H1 (cell line): ENCODE measurements at places on chromosomes 7 and 10.
A peak's percentile ranks its signal among the peaks of the same experiment; 100 is the strongest.

GRCh38 chr10:66805612-66806011 lies 120.2 kb upstream of the LRRTM3 start:
- DNase-seq, result no peak

DNA sequence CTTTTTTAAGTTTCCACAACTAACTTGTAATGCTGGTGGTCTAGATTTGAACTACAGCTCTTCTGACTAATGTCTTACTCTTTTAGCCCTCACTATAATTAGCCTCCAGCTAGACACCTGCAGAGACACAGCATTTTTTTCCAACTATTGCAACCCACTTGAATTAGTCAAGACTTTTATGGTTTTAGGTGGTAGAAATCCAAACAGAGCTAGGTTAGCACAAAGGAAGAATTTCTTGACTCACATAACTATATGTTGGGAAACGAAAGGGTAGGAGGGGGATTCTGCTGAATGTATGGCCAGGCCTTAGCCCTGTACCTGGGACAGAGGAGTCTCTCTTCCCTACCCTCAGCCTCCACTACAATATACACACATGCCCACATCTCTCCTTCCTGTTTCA lies 586.1 kb downstream of the INHBA start:
- DNase-seq, result no peak

DNA sequence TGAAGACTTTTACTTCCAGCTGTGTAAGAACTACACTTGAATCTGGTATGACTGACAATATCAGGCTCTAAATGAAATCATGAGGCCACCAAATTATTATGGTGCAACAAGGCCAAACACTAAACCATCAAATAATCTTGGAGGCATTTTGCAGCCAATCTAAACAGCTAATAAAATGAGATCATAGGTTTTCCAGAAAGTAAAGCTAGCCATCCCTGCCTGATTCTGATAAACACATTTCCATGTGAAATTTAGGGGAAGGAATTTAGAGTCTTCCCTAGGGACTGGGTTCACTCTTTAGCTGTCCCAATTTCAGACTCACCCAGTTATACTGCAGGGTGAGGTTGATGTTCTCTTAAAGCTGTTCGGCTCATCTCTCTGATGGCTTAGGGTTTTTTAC lies 190.3 kb upstream of the TMEM196 start:
- DNase-seq, result no peak

DNA sequence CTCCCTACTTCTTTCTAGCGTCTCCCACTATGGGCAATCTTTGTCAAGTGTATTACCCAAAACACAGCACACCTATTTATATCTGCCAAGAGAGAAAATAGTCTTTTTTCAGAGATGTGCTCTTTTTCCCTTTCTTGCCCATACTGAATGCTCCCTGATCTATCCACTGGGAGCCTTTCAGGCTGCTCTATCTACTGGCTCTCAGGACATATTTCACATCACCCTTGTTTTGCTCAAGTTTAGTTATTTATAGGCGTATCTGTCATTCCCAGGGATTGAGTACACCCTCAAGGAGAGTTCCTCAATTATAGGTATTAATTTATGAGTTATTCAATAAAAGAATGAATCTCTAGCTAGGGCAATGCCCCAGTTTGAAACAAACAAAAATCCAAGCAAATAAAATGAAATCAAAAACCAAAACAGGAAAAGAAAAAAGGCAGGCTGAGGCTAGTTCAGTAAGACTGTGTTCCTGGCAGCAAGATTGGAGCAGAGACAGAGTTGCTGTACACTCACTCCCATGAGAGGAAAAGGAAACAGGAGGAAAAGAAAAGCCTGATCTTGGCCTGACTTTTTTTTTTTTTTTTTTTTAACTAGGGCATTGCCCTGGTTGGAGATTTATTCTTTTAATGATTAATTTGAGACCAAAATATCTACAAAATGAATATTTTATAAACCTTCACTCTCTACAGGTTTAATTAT lies 665.9 kb upstream of the PCDH15 start:
- DNase-seq, result no peak

GRCh38 chr7:90461219-90461618 lies 8.2 kb upstream of the PTTG1IP2 start:
- DNase-seq, result no peak

GRCh38 chr7:23472046-23472445 lies 1.8 kb upstream of the IGF2BP3 start:
- DNase-seq, result no peak

- DNase-seq, result no peak
Observed at GRCh38 chr7:49523870-49524269, 249.6 kb upstream of the VWC2 start.

GRCh38 chr7:50528266-50529092 lies 36.7 kb downstream of the DDC start:
- DNase-seq, result no peak

DNA sequence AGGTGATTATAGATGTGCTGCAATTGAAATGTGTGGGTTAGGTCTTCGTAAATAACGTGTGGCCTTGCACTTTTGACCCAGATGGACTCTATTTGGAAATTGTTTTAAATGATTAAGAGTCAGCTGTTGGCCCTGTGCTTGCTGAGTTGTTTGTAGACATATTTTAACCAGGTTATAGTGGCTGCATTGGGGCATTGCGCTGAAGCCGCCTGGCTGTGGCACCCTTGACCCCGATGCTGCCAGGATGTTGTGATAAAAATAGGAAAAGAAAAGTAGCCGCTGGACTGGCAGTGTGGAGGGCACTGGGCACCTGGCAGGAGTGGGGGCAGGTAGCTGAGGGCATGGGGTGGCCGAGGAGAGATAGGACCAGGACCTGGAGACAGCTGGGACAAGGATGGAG lies 13.4 kb downstream of the LRRC27 start:
- no peak for DNase-seq

GRCh38 chr10:112926906-112927688 lies 22.9 kb upstream of the TCF7L2 start:
- no peak for DNase-seq

- no peak for DNase-seq
Observed at GRCh38 chr7:2281541-2281940, 32.7 kb downstream of the SNX8 start.

DNA sequence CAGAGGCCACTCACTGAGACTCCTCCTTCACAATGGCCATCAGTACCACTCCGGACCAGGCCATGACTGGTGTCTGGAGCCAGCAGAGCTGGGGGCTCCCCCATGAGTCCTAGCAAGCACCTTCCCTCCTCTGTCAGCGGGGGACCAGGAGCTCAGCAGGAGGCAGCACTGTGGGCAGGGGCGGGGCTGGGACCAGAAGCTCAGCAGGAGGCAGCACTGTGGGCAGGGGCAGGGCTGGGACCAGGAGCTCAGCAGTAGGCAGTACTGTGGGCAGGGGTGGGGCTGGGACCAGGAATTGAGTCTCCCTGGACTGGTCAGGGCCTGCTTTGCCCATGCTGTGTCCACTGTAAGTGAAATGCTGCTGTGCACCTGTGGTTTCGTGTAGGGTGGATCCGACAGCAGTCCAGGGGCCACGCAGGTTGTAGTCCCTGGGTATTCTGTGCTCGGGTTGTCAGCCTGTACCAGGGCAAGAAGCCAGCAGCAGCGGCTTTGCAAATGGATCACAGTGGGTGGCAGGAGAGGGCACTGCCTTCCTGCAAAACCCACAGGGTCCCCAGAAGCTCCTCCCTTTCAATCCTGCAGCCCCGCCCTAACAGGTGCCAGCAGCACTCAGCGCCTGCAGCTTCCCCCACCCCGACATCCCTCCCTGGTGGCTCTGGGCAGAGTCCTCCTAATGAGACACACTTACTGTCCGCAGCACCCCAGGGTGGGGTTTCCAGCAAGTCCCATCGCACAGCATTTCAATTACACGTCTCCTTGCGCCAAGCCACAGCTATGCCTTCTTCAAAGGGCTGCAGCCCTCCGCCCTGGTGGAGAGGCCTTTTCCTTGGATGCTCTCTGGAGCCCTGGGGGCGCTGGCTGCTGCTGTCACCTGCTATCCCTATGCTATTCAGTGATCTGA lies 220.5 kb downstream of the TCERG1L start:
- peak; percentile 58 for DNase-seq

DNA sequence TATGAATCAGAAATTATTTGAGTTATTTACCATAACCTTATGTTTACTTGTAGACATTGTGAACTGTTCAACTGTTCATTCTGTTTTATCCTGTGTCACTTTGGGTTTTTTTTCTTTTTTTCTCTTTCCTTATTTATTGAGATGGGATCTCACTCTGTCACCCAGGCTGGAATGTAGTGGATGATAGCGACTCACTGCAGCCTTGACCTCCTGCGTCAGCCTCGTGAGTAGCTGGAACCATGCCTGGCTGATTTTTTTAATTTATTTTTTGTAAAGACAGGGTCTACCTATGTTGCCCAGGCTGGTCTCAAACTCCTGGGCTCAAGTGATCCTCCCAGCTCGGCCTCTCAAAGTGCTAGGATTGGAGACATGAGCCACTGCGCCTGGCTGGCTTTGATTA lies 97.1 kb downstream of the CSTF2T start:
- no peak for DNase-seq

DNA sequence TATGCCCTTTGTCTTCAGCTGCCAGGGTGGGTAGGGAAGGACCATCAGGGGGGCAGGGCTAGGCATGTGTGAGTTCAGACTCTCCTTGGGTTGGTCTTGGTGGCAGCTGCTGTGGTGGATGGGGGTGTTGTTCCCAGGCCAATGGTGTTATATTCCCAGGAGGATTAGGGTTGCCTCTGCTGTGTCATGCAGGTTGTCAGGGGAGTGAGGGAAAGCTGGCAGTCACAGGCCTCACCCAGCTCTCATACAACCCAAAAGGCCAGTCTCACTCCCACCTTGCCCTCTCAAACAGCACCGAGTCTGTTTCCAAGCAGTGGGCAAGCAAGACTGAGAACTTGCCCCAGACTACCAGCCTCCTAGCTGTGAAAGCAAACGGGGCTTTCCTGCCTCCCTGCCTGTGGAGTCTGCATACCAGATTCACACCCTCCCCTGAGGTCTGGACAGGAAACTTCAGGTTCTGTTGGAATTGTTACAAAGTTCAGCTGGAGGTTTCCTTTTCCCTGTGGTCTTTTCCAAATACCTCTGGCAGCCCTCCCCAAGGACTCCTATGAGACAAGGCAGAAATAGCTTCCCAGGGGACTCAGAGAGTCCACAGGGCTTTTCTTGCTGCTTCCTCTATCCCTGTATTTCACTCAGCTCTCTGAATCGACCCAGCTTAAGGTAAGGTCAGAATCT lies 1.4 kb downstream of the HYAL4 start:
- DNase-seq, result no peak

GRCh38 chr7:94064541-94065191 lies 60.5 kb upstream of the BET1 start:
- no peak for DNase-seq

DNA sequence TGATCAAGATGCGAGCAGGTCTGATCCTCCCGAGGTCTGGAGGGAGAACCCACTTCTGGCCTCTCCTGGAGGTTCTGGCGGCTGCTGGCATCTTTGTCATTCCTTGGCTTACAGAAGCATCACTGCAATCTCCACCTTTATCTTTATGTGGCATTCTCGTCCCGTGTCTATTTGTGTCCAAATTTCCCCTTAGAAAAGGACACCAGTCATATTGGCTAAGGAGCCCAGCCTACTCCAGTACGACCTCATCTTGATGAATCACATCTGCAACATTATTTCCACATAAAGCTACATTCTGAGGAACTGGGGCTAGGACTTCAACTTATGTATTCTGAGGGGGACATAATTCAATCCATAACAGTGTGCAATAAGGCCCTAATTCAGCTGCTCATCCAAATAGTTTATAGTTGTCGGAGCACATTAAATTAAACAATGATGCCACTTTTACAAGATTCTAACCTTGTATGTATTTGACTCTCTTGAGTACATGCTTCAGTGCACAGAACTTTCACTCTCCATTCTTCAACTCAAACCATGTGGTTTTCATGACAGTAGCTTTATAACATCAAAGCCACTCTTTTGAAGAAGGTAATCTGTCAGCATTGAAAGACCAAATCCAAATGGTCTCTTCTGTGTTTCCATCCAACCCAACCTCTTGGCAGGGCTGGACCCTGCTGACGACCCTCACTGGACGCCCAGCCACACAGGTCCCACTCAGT lies 86.2 kb upstream of the DDC start:
- no peak for DNase-seq

DNA sequence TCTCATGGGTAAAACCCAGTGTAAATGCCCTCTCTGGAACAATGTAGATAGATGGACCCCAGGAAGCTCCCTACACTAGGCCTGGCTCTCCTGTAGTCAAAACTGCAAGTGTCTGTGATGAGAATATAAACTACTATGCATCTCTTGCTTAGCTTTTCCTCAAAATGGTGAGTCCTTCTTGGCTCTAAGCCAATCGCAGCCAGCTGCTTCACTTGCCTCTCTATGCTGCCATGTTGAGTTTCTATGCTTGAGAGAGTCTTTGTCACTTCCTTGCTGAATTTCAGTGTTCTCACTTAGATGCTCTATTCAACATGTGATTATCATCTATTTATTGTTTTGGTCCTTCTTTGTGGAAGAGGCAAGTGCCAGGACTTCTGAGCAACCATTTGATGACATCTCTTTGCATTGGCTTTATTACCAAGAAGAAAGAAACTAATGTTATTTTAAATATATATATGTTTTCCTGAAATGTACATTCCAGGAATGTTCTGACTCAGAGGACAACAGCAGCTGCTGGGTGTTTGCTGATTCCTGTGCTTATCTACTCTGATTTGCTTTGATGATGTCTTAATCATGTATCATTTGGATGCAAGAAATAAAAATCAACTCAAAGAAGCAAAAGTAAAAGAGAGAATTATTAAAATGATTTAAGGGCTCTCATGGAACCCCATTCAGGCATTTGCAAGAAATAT lies 16.6 kb downstream of the TAS2R40 start:
- DNase-seq, result no peak

DNA sequence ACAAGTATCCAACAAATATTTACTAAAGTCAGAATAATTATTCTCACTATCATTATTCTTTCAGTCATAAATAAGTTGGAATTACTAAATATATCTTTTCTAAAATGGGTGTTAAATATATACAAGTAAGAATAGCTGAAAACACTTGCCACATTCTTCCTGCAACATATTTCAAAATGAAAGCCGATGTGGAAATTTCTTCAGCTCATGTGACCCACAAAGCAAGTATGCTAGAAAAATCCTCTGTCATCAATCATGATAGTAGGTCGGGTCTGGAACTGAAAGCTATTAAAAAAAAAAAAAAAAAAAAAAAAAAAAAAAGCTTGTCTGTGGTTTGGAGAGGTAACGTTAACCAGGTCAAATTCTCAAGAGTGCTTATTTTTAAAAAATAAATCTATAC lies 344.7 kb downstream of the NEBL start:
- no peak for DNase-seq

DNA sequence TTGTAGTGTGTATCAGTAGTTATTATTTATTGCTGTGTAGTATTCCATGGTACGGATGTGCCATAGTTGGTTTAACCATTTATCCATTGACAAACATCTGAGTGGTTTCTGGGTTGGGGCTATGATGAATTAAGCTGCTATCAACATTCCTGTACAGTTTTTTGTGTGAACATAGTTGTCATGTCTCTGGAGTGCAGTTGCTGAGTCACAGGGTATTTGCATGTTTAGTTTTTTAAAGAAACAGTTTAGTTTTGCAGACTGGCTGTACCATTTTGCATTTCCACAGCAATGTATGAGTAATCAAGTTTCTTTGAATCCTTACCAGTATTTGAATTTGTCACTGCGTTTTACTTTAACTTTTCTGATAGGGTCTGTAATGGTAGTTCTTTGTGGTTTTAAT lies 516.7 kb upstream of the CELF2 start:
- no peak for DNase-seq
